ENCODE measurements at places on chromosomes 6 and 20.

DNA sequence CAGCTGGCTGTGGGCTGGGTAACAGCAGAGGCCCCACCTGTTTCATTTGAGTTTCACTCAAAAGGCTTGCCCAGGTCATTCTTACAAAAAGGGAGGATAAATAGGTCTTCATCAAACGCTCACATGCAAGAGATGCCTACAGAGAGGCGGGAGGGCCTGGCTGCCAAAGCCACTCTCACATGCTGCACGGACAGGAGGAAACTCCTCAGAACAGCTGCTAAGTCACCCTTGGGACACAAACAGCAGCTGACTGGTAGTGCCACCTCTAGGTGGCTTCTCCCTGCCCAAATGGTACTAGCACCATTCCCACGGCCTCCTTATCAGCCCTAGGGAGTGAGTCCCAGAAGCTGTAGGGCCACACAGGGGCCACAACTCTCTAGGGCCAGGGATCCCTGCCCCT is 23.8 kb downstream of the SLC22A23 start:
- no peak for DNase-seq

DNA sequence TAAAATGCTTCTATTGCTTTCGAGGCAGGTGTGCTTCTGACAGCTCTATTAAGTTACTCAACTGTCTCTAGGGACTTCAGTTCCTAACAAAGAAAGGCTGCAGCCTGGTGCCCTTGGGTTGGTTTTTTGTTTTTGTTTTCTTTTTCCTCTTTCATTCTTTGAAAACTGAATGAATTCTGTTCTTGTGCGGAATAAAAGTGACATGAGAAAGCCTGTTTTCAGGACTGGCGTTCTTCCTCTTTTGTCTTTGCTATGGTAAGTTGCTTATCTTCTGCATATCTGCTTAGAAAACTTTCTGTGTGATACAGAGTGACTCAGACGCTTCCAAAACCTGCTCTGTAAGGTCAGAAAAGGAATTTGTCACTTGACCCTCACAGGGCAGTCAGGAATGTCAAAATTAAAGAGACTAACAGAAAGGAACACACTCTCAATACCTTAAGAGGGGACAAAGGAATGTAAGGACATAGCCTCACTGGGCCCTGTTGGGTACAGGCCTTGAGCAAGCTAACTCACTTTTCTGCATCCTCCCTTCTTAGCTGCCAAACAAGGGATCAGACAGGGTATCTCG is 56.2 kb upstream of the NHSL1 start:
- no peak for DNase-seq

GRCh38 chr6:166496460-166496859 is 90.0 kb downstream of the RAMACL start:
- no peak for DNase-seq

GRCh38 chr20:24507182-24507853 is 37.9 kb downstream of the SYNDIG1 start:
- no peak for DNase-seq

GRCh38 chr20:7214081-7214740 is 446.7 kb downstream of the BMP2 start:
- DNase-seq: no peak

GRCh38 chr6:79810871-79811270 is 136.5 kb downstream of the ELOVL4 start:
- no peak for DNase-seq

GRCh38 chr6:3193102-3193849 is 34.2 kb downstream of the TUBB2B start:
- DNase-seq: no peak

DNA sequence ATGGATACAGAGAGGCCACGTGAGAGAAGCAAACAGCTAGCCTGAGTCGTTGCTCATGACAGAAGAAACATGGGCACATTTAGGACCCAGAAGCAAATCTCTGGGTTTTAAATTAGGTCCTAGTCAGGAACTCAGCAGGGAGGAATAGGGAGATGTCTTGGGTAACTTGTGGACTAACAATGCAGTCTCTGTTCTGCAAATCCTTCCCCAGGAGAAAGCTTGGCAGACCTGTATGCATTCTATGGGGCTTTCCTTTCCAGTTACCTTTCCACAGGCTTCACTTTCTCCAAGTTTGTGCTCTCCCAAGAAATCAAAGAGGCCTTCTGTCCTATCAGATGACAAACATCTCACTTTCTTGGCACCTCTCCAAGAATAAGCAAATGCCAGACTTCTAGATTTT is 47.2 kb upstream of the PLCB4 start:
- no peak for DNase-seq

DNA sequence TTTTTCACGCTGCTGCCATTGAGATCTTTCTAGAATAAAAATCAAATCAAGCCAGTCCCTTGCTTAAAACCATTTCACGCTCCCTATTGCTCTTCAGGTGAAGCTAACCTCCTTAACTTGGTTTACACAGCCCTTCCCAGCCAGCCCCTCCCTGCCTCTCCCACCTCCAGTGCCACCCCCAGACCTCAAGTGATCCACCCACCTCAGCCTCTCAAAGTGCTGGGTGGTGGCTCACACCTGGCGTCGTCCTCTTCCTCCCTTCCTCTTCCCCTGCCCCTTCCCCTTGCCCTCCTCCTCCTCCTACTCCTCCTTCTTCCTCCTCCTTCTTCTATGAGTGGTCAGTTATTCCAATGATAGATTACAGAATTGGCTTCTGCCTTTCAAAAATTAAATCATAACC is 42.9 kb downstream of the FAM209B start:
- no peak for DNase-seq

DNA sequence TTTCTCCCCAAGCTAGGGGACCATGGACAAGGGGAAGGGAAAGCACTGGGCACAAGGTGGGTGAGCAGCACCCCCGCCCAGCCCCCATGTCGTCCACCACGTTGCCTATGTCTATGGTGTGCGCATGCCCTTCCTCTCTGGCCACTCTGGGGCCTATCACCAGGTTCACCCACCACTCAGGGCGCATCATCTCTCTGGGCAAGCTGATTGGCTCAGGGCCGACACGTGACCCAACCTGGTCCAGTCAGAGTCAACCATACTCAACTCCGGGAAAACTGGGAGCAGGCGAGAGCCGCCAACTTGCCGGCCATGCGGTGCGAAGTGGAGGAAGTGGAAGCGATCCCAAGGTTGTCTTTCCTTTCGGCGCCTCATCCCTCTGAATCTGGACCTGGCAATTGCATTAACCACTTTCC is 25.9 kb downstream of the ACSS1 start:
- no peak for DNase-seq

GRCh38 chr6:37265001-37265400 is 7.1 kb upstream of the TMEM217 start:
- DNase-seq: no peak

DNA sequence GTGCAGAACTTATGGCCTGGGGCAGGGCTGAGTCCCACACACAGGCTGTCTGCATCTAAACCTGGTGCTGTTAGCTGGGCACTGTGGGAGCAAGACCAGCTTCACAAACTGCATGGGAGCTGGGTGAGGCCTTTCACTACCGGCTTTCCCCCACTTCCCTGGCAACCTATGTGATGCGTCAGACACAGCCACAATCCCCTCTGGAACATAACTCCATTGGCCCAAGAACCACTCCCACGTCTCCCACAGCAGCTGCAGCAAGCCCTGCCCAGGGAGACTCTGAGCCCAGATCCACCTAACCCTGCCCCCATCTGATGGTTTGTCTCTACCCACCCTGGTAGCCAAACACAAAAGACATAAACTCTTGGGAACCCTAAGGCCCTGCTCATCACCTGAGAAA is 9.3 kb downstream of the WDR27 start:
- no peak for DNase-seq

DNA sequence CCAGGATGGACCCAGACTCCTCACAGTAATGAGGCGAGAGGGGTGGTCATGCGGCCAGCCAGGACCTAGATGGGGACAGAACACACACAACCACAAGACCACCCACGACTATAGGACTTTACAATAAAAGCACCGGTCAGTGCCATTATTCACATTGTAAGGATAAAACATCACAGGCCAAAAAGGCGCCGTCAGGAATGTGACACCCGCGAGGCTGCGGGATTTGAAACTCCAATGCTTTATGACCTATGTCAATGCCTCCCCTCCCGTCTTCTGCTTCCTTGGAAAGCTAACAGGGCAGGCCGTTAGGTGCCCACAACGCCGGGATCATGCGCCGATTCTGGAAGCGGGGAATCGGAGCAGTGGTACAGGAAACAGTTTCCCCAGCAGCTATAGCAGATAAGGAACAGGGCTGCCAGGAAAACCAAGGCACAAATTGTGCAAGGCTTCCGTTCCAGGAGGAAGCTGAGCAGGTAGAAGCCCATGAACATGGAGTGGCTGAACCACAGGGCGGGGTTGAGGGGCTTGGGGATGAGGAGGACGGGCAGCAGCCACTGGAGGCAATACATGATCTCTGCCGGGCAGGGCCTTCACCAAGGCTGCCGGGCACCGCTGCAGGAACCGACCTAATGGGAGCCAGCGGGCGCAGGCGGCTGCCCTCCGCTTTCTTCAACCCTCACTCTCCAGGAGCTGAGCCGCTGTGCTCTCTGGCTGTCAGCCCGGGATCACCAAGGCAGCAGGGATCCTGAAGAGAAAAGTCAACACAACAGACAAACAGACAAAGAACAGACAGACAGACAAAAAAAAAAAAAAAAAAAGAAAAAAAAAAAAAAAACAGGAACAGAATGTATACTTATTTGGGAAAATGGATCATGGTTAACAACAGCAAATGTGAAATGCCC is 2.2 kb upstream of the NNAT start:
- DNase-seq: no peak

DNA sequence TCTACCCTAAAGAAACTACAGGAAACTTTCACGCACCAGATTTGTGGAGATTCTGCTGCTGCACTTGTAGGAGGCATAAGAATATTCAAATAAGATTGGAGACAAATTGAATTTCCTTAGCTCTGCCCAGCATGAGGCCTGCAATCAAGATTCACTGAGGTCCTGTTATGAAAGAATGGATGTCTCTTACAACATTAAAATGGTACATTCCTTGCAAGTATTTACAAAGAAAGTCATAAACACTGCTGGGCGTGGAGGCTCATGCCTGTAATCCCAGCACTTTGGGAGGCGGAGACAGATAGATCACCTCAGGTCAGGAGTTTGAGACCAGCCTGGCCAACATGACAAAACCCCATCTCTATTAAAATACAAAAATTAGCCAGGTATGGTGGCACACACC is 74.0 kb upstream of the MAP3K4 start:
- no peak for DNase-seq

DNA sequence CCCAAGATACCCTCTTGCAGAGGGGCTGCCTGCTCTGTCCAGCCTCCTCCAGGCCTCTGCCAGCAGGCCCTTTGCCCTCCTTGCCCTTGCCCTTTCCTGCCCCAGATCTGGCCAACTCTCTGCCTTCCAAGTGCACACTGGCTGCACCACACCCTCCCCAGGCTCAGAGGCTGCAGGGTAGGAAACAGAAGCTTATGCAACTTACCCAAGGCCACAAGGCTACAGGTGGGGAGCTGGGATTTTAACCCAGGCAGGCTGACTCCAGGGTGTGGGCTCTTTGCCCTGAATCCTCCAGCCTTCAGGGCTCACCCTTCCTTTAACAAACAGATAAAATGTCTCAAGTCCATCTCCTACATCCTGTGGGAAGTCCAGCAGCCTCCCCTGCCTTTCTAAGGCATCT is 14.5 kb upstream of the TRAF3IP2 start:
- DNase-seq: no peak
